RKO (cell line): ENCODE measurements at places on chromosomes 12 and 14.

- peak; percentile 71 for DNase-seq
These were observed 13.2 kb upstream of the SERPINA3 start for GRCh38 chr14:94598816-94599655.

- DNase-seq: no peak
These were observed 98.1 kb downstream of the NCOR2 start for GRCh38 chr12:124469193-124469888.

- DNase-seq: no peak
These were observed 135.5 kb downstream of the CRADD start for GRCh38 chr12:93812626-93813025.

GRCh38 chr12:6641131-6641530 is 5.4 kb upstream of the LPAR5 start:
- DNase-seq: no peak

- DNase-seq: no peak
These were observed 14.5 kb upstream of the CERS5 start for GRCh38 chr12:50181691-50182090.

DNA sequence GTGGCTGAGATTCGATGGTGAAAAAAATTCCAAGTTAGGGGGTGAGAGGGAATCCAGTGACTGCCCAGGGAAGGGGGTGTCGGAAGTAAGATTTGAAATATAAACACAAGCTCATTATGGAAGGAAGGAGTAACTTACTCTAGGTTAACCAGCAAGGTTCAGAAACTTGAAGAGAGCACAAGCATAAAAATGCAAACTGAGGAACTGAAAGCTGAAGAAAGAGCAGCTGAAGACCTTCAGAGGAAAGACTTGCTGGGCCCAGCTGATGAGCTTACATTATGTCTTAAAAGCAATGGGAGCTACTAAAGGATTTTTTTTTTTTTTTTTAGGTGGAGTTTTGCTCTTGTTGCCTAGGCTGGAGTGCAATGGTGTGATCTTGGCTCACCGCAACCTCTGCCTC is 189.7 kb upstream of the GRIN2B start:
- DNase-seq: no peak

DNA sequence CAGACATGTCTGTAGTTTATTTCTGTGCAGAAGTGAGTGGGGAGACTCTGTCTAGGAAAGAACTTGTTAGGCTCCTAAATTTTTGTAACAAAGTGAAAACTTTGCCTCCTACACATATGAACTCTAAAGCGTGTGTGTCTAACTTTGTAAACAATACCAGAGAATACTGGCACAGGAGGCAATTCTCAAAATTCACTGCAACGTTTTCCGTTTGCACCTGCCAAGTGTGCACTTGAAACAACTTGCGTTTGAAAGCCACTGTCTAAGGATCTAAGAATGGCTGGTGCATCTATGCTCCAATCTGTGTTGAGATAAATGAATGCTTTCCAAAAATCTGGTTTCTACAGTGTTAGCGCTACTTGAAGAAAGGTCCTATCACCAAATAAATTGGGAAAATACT is 15.3 kb downstream of the GRIP1 start:
- no peak for DNase-seq

GRCh38 chr12:130044991-130045621 is 117.2 kb upstream of the FZD10 start:
- DNase-seq: no peak

DNA sequence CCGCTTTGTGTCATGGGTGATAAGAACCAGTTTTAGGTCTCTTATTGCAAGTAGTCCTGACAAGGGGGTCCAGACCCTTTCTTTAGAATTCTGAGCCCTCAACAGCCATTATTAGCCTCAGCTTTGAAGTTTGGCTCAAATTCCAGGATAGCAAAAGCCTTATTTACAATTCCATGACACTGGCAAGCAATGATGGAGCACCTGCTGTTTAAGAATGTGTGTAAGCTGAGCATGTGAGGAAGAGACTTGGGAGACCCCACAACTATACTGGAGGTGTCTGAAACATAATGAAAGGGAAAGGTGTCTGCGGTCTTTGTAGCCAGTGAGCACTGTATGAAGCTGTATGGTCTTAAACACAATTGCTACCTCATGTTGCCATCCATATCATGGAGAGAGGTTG is 119.8 kb downstream of the TBX5 start:
- no peak for DNase-seq

- peak; percentile 31 for DNase-seq
These were observed 162.9 kb downstream of the ADGRD1 start for GRCh38 chr12:131116468-131117117.

- peak; percentile 76 for DNase-seq
These were observed 404.4 kb downstream of the FLRT2 start for GRCh38 chr14:85934123-85934885.
